ENCODE measurements at places on chromosomes 16 and 17.

GRCh38 chr17:58531661-58532554 is 17.5 kb upstream of the MTMR4 start:
- peak; percentile 19 for DNase-seq

GRCh38 chr16:57775661-57776469 is 26.4 kb downstream of the KIFC3 start:
- no peak for DNase-seq

GRCh38 chr17:57357392-57357784 is 101.1 kb downstream of the MSI2 start:
- DNase-seq: no peak

DNA sequence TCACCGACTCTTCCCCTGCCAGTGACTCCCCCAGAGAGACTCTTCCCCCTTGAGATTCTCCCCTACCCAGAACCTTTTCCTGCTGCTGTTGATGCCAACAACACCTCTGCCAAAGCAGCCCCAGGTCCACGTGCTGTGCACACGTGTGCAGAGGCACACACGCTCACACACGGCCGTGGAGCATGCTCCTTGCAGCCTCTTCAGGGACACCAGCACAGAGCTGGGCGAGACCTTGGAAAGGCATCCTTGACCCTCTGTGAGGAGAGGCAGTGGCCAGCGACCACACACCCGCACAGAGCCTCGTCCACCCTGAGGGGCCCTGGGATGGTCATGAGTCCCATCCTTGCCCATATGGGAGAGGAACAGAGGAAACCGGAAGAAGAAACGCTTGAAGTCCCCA is 181.9 kb downstream of the RBFOX3 start:
- DNase-seq: no peak

GRCh38 chr17:65020284-65020683 is 36.3 kb downstream of the GNA13 start:
- DNase-seq: no peak

DNA sequence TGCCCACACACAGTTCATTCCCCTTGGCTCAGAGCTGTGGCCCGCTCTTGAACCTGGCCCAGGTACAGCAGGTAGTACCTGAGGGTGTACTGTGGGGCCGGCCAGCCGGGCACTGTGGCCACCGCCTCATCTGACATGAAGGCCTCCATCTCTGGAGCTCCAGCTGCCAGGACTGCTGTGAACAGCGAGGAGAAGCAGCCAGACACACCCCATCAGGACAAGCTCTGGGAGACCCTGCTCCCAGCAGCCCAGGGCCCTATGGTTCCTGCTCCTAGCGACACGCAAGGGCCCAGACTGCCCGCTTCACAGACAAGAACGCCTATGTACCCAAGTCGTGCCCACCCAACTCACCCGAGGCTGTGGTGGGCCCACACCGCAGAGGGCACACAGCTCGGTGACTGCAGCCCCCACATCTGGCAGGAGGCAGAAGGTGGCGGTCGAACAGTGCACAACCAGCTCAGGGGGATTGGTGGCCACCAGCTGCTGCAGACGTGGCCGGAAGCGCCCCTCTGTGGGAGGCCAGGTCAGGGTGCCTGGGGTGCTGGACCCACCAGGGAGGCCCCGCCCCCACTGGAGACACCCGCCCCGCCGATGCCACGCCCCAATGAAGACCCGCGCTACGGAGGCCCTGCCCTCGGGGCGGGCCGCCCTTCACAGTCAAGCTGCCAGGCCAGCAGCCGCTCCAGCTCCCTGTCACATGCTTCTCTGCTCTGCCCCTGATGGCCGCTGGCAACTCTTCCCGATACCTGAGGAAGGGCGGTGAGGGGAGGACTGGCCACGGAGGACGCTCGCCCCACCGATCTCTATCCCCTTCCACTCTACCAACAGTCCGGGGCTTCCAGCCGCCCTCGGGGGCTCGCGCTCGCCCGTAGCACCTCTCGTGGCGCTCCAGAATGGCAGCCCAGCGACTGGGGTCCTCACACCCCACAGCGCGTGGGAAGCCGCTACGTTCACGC is 1.1 kb upstream of the STUB1 start:
- DNase-seq: peak; percentile 65

- no peak for DNase-seq
Measured at GRCh38 chr16:55471448-55472097, 7.4 kb upstream of the MMP2 start.

GRCh38 chr16:10949424-10949970 is 5.1 kb downstream of the CLEC16A start:
- no peak for DNase-seq

- no peak for DNase-seq
Measured at GRCh38 chr17:41433586-41433985, 7.2 kb downstream of the KRT38 start.
